Astrocyte (in vitro differentiated cells and primary cell): ENCODE measurements at places on chromosomes 5 and 9. TPM values are rescaled to one million over a fixed set of nuclear protein-coding genes. Genes with fewer than 3 reads are reported as not detected.

The TJP2 gene
- 34.8 and 39.6 TPM in 2 replicates for total RNA-seq

The LHX6 gene
- total RNA-seq, result 0.34 and 0.53 TPM in 2 replicates

The DMRT3 gene
- not detected in 2 replicates for total RNA-seq

The RUSC2 gene
- 63.8 and 67.4 TPM in 2 replicates for total RNA-seq

The PCDHGC5 gene
- 7.7 and 10.9 TPM in 2 replicates for total RNA-seq

The NEK6 gene
- 55.7 and 76.8 TPM in 2 replicates for total RNA-seq

The FRMPD1 gene
- 0.05 and 0.07 TPM in 2 replicates for total RNA-seq

The TEK gene
- 1.8 and 2.3 TPM in 2 replicates for total RNA-seq

The AIF1L gene
- 20.2 and 23.7 TPM in 2 replicates for total RNA-seq

The CER1 gene
- total RNA-seq, result 2.2 and 2.8 TPM in 2 replicates

The FPGS gene
- total RNA-seq, result 44.6 and 49.4 TPM in 2 replicates

The STING1 gene
- total RNA-seq, result 1.8 and 3.3 TPM in 2 replicates

The ZNF474 gene
- total RNA-seq, result 0.38 and 0.45 TPM in 2 replicates

The ZNF366 gene
- not detected in 2 replicates for total RNA-seq

The PITX1 gene
- 0.52 TPM in 1 of 2 replicates, not detected in the other for total RNA-seq

The HABP4 gene
- 18.1 and 20.1 TPM in 2 replicates for total RNA-seq

The PCDHA9 gene
- 0.95 and 1.1 TPM in 2 replicates for total RNA-seq
